ENCODE measurements at places on chromosomes 1 and 21.

- no peak for DNase-seq
Measured at GRCh38 chr1:246959944-246960693, 28.4 kb upstream of the AHCTF1 start.

- no peak for DNase-seq
Measured at GRCh38 chr1:174874331-174875053, 125.3 kb upstream of the CACYBP start.

DNA sequence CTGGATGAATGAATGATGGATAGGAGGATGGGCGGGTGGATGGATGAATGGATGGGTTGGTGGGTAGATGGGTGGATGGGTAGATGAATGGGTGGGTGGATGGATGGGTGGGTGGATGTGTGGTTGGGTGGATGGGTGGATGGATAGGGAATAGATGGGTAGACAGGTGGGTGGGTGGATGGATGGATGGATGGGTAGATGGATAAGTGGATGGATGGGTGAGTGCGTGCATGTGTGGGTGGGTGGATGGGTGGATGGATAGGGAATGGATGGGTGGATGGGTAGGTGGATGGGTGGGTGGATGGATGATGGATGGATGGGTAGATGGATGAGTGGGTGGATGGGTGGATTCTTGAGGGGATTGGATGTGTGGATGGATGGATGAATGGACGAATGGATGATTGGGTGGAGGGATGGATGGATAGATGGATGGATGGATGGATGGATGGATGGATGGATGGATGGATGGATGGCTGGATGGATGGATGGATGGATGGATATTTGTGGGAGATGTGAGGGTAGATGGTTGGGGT is 68.7 kb downstream of the SDC3 start:
- no peak for DNase-seq

DNA sequence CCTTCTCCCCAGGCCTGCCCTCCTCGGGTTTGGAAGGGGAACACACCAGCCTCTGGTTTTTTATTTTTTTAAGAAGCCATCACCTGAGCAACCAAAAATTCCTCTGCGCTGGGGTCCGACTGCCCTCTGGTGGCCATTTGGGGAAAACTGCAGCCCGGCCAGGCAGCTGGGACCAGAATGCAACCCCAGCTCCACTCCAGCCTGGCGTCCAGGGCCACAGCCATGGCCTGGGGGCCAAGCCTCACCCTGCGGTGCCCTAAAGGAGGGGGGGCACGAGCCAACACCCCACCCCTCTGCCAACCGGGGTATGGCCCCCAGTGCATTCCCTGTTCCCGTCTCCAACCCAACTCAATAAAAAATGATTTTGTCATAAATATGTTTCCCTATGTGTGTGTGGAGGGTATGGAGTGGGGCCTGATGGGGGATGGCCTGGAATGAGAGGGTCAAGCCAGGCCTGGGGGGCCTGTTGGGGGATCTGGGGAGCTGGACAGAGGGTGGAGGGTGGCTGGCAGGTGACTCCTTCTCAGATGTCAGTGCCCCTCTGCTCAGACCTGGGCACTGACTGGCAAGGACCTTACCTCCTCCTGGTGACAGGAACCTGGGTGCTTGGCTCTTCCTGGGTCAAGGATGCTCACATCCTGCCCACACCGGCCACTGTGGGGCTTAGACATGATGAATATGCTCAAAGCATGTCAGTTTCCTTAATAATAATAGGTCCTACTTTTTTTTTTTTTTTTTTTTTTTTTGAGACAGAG is 3.2 kb downstream of the GPR3 start:
- DNase-seq = peak; percentile 60

GRCh38 chr1:162347281-162347680 is 29.4 kb downstream of the SPATA46 start:
- DNase-seq = no peak

- DNase-seq = no peak
Measured at GRCh38 chr1:77757603-77758002, 2.0 kb downstream of the USP33 start.

GRCh38 chr1:84797603-84798002 is 95.4 kb downstream of the LPAR3 start:
- no peak for DNase-seq

DNA sequence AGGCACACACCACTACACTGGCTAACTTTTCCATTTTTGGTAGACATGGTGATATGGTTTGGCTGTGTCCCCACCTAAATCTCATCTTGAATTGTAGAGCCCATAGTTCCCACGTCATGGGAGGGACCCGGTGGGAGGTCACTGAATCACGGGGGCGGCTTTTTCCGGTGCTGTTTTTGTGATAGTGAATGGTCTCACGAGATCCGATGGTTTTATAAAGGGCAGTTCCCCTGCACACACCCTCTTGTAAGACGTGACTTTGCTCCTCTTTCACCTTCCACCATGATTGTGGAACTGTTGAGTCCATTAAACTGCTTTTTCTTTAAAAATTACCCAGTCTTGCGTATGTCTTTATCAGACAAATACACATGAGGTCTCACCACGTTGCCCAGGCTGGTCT is 1.3 kb upstream of the FTCD start:
- DNase-seq = no peak
